Astrocyte (in vitro differentiated cells and primary cell): ENCODE measurements at places on chromosomes 12 and 14. TPM values are rescaled to one million over a fixed set of nuclear protein-coding genes. Genes with fewer than 3 reads are reported as not detected.

GRCh38 chr12:16359512-16360491 is 12.4 kb downstream of the MGST1 start:
- no peaks in the 10 kb centered on the region for H3K4me1 ChIP-seq
- peaks cover 4% of the 10 kb centered on the region for H3K36me3 ChIP-seq
- no peak overlapping the region for H3K27ac ChIP-seq
- peak; percentile 11 for DNase-seq

GRCh38 chr14:21047378-21047781 is 5.2 kb downstream of the RNASE7 start:
- H3K27me3 ChIP-seq: peaks cover 10% of the 10 kb centered on the region
- peak; percentile 67 for DNase-seq
- no peak overlapping the region for H3K27ac ChIP-seq
- peaks cover 2% of the 10 kb centered on the region for H3K4me1 ChIP-seq
- no peaks in the 10 kb centered on the region for H3K36me3 ChIP-seq
- H3K4me3 ChIP-seq: no peak overlapping the region

DNA sequence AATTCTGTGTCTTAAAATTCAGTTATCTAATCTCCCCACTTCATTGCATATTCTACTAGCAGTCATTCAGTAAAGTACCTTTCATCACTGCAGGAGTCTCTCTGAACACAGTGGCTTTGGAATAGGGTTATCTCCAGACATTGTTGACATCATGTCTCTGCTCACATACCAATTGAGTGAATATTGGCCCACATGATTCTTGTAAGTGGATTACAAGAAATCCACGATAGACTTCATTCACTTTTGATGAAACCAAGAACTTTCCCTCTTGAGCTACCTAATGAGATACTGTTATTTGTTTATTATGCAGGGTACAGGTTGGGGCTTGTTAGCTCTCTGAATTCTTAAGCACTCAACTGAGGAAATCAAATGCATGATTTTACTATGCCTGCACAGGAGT is 284.9 kb downstream of the RAD51B start:
- peak; percentile 97 for DNase-seq
- no peaks in the 10 kb centered on the region for H3K27me3 ChIP-seq
- peaks cover 20% of the 10 kb centered on the region for H3K4me1 ChIP-seq
- peak overlapping the region; percentile 66 for H3K27ac ChIP-seq
- no peaks in the 10 kb centered on the region for H3K36me3 ChIP-seq

RD3L gene
- not detected in 2 replicates for total RNA-seq

DNA sequence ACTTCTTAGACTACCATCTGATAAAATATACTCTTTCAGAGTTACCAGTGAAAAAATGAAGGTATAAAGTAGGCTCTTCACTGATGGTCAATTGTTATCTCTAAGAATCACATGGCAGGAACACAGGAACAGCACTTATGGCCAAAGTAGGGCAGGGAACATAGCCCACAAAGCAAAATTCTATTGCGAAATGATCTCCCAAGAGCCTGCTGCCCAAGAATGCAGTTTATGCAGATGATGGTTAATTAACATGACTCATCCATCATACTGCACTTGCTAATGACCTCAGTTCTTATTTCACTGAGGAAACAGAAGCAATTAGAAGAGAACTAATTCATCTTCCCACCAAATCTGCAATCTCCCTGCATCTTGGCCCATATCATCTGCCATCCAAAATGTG is 133.8 kb downstream of the SLC2A13 start:
- no peaks in the 10 kb centered on the region for H3K4me1 ChIP-seq
- H3K36me3 ChIP-seq: no peaks in the 10 kb centered on the region
- DNase-seq: peak; percentile 36
- no peak overlapping the region for H3K4me3 ChIP-seq
- H3K27ac ChIP-seq: no peak overlapping the region

DNA sequence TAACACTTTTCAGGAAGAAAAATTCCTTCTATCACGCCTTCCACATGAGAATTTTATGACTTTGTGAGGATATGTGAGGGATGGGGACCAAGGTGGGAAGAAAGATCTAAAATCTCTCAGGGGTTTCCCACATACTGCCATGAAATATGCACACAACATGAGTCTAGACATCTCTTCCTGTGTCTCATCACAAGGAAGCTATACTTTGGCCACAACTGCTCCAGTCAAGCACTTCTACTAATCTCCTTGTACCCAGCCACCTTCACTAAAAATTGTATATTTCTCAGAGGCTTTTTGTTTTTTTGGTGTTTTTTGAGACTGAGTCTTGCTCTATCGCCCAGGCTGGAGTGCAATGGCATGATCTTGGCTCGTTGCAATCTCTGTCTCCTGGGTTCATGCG is 3.2 kb downstream of the OSBPL8 start:
- no peaks in the 10 kb centered on the region for H3K27me3 ChIP-seq
- H3K4me1 ChIP-seq: peaks cover 11% of the 10 kb centered on the region
- no peak overlapping the region for H3K27ac ChIP-seq
- DNase-seq: no peak
- H3K36me3 ChIP-seq: no peaks in the 10 kb centered on the region
